ENCODE measurements at places on chromosomes 4 and X.

DNA sequence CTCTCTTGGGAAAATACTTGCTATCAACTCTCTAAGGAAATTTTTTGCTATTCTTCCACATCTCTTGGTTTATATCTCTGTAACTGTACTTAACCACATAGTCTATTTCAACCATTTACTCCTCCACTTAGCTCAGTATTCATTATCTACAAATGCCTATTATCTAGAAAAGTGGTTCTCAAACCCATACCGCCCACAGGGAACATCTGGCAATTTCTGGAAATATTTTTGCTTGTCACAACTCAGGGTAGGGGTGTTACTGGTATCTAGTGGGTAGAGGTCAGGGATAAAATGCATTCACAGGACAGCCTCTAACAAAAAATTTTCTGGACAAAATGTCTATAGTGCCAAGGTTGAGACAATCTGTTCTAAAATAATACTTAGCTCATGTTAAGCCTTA is 14.4 kb downstream of the ATRX start:
- no peak for DNase-seq

DNA sequence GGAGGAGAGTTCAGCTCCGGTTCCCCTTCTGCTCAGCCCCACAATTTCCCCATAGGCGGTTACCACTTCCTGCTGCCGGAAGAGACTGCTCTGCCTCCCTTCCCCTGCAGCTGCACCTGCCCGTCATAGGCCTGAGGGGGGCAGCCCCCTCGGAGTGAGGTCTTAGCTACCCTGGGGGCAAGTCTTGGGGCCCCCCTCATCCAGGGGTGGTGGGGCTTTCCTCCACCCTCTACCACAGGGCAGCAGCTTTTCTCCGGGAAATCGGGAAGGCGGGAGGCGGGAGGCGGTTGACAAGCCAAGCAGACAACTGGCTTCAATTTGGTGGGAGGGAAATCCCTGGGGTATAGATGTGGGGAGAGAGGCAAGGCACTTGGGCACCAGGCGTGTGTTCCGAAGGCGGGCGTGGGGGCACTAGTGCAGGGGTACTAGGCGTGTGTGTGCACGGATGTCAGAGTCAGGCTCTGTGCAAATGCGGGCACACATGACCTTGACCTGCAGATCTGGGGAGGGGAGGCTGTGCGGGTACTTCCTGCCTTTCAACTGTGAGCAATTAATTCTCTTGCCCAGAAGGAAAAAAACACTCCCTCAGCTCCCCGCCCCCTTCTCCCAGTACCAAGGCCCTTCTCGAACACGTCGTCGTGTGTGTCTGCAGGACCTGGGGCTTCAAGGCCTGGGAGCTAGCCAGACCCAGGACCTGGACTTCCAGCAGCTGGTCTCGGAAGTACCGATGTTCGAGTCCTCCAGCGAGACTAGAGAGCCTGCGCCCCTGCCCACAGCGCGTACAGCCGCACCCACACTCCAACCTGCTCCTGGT is 1.0 kb upstream of the ARHGAP4 start:
- no peak for DNase-seq

DNA sequence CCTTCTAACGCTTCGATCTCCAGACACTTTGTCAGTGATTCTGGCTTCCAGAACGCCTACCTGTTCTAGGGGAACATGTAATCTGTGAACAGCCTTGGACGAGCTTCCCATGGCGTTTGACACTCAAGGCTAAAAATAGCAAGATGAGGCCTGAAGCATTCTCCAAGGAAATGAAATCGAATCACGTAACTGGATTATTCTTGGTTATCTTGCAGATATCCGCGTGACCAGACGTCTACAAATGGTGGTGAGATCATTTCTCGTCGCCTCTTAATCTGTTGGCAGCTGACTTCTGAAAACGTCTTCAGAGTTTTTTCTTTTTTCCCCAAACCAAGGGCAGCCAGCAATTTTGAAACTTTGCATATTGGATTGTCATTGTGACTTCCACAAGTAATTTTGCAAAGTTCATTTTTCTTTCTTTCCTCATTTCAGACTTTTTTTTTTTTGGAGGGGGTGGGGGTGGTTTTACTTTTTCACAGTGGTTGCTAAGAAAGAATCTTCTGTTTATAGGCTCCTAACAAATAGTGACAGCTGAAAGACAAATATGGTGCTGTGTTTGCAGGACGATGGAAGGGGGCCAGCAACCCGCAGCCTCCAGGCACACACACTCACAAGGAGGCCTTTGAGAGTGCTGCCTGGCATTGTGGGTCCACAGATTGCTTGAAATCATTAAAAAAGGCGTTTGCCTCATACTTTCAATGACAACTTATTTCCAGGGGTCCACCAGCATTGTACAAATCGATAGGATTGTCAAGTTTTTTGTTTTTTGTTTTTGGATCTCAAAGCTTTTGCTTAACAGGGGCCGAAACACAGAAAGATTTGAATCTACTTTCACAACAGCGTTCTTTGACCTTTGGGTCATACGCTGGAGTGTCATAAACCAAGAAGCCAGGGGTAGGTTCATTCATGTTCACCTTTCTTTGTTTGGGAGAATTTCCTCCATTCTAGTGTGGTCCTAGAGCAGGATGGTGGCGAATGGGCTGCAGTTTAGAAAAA is 32.4 kb upstream of the PDLIM3 start:
- DNase-seq: no peak

DNA sequence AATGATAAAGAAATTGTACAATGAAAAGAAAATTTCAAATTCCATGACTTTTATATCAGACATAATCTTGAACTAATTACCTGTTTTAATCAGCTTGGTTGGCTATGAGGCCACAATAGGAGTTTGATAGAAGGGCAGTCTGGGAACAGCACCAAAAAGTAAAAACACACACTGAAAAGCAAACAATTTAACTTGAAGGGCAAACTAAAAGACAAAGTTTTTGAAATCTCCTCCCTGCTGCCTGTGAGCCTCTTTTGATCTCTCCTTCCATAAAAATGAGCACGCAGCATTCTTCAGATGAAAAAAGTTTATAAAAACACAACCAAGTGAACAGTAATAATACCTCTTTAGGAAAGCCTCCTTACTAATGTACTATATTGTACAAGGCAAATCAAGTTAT is 8.1 kb downstream of the ODAM start:
- no peak for DNase-seq

GRCh38 chr4:89249716-89250361 is 57.8 kb downstream of the GPRIN3 start:
- no peak for DNase-seq

DNA sequence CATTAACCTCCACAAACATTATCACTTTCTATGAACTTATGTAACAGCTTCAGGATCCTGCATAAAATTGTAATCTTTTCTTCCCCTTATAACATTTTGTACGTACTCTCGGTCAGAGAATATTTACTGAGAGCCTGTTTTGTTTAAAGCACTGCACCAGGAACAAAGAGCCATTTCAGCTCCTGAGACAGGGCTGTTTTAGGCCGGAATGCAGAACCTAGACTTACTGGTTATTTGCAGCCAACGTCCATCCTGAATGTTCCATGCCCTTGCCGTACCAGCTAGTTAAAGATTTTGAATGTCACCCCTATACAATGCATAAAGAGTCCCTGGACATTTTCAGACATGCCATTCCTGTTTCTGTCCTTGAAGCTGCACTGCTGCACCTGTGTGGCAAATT is 248.8 kb downstream of the PCDH7 start:
- no peak for DNase-seq

GRCh38 chrX:49230500-49231232 is 2.5 kb downstream of the CACNA1F start:
- no peak for DNase-seq
